PC-9 (cell line): ENCODE measurements at places on chromosomes 4 and X. TPM values are rescaled to one million over a fixed set of nuclear protein-coding genes. Genes with fewer than 3 reads are reported as not detected.
A peak's percentile ranks its signal among the peaks of the same experiment; 100 is the strongest.

Gene HNRNPH2
- total RNA-seq: 61.0 and 72.9 TPM in 2 replicates

Gene MTNR1A
- not detected in 2 replicates for total RNA-seq

Gene TMSB15A
- not detected in 2 replicates for total RNA-seq

Gene TBC1D1
- total RNA-seq: 106 and 116 TPM in 2 replicates

Gene BMP15
- total RNA-seq: not detected in 2 replicates

Gene SPIN2A
- 2.4 and 2.5 TPM in 2 replicates for total RNA-seq

Gene SPANXD
- total RNA-seq: 0.78 and 1.3 TPM in 2 replicates

Gene ADH4
- not detected in 2 replicates for total RNA-seq

Gene PDE5A
- total RNA-seq: 7.9 and 8.5 TPM in 2 replicates

Gene ZNF630
- 2.3 and 3.0 TPM in 2 replicates for total RNA-seq

- peak overlapping the region; percentile 74 for H3K27ac ChIP-seq
- H3K36me3 ChIP-seq: no peaks in the 10 kb centered on the region
- DNase-seq: peak; percentile 82
- no peaks in the 10 kb centered on the region for H3K27me3 ChIP-seq
- H3K4me3 ChIP-seq: 0 out of 2 replicates have a peak overlapping the region, but pooled peaks have one; percentile 10
Observed at GRCh38 chr4:13640149-13640940, 12.8 kb upstream of the BOD1L1 start.

GRCh38 chr4:7766086-7766485 lies 173.6 kb downstream of the AFAP1 start:
- DNase-seq: no peak
- H3K27ac ChIP-seq: no peak overlapping the region
- H3K36me3 ChIP-seq: no peaks in the 10 kb centered on the region; the same call in 1 of the 2 replicates
- H3K4me1 ChIP-seq: no peaks in the 10 kb centered on the region

DNA sequence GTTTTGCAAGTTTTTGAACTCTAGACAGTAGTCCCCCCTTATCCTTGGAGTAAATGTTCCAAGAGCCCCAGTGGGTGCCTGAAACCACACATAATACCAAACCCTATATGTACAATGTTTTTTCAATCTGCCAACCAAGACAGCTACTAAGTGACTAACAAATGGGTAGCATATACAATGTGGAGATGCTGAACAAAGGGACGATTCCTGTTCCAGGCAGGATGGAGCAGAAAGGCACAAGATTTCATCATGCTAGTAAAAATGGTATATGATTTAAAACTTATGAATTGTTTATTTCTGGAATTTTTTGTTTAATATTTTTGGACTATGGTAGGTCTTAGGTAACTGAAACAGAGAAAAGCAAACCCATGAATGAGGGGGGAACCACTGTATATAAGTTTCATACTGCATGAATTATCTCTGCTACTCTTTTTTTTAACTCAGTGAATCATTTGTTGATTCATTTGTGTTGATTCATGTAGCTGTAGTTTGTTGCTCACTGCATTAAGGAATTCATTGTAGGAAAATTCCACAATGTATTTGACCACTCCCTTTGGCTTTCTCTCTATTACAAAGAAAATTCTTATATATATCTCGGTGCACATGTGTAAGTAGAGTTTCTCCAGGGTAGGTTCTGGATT lies 21.9 kb upstream of the ANXA3 start:
- no peak for DNase-seq
- H3K27ac ChIP-seq: peak overlapping the region; percentile 62
- H3K4me3 ChIP-seq: no peak overlapping the region
- H3K36me3 ChIP-seq: no peaks in the 10 kb centered on the region
- H3K27me3 ChIP-seq: no peaks in the 10 kb centered on the region

GRCh38 chr4:8773124-8773931 lies 98.3 kb downstream of the HMX1 start:
- H3K27me3 ChIP-seq: peaks cover 60% of the 10 kb centered on the region
- no peak overlapping the region for H3K27ac ChIP-seq
- H3K4me1 ChIP-seq: no peaks in the 10 kb centered on the region
- H3K4me3 ChIP-seq: no peak overlapping the region
- H3K36me3 ChIP-seq: no peaks in the 10 kb centered on the region

GRCh38 chr4:7367864-7368277 lies 66.9 kb downstream of the PSAPL1 start:
- H3K27ac ChIP-seq: no peak overlapping the region
- no peaks in the 10 kb centered on the region for H3K36me3 ChIP-seq
- H3K4me1 ChIP-seq: no peaks in the 10 kb centered on the region
- DNase-seq: no peak

- no peak overlapping the region for H3K27ac ChIP-seq
- H3K27me3 ChIP-seq: no peaks in the 10 kb centered on the region
- H3K4me3 ChIP-seq: no peak overlapping the region
- no peaks in the 10 kb centered on the region for H3K36me3 ChIP-seq
- no peaks in the 10 kb centered on the region for H3K4me1 ChIP-seq
Observed at GRCh38 chrX:80223982-80224579, 196.2 kb upstream of the TENT5D start.

DNA sequence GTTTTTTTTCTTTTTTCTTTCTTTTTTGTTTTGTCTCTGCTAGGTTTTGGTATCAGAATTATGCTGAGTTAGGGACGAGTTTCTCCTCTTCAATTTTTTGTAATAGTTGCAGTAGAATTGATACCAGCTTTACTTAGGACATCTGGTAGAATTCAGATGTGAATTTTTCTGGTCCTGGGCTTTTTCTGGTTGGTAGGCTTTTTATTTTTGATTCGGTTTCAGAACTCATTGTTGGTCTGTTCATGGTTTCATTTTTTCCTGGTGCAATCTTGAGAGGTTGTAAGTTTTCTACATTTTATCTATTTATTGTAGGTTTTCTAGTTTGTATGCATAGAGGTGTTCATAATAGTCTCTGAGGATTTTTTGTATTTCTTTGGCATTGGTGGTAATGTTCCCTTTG lies 498.1 kb upstream of the CPEB2 start:
- H3K4me1 ChIP-seq: no peaks in the 10 kb centered on the region
- no peak for DNase-seq
- no peak overlapping the region for H3K4me3 ChIP-seq
- no peak overlapping the region for H3K27ac ChIP-seq

GRCh38 chr4:17258106-17258505 lies 253.8 kb downstream of the QDPR start:
- peaks cover 28% of the 10 kb centered on the region; the same call in 1 of the 2 replicates for H3K27me3 ChIP-seq
- no peaks in the 10 kb centered on the region for H3K36me3 ChIP-seq
- no peak overlapping the region for H3K4me3 ChIP-seq
- H3K4me1 ChIP-seq: no peaks in the 10 kb centered on the region
- H3K27ac ChIP-seq: no peak overlapping the region
